Mesothelial cell of epicardium (in vitro differentiated cells): ENCODE measurements at places on chromosomes 1 and 21. TPM values are rescaled to one million over a fixed set of nuclear protein-coding genes. Genes with fewer than 3 reads are reported as not detected.

DNA sequence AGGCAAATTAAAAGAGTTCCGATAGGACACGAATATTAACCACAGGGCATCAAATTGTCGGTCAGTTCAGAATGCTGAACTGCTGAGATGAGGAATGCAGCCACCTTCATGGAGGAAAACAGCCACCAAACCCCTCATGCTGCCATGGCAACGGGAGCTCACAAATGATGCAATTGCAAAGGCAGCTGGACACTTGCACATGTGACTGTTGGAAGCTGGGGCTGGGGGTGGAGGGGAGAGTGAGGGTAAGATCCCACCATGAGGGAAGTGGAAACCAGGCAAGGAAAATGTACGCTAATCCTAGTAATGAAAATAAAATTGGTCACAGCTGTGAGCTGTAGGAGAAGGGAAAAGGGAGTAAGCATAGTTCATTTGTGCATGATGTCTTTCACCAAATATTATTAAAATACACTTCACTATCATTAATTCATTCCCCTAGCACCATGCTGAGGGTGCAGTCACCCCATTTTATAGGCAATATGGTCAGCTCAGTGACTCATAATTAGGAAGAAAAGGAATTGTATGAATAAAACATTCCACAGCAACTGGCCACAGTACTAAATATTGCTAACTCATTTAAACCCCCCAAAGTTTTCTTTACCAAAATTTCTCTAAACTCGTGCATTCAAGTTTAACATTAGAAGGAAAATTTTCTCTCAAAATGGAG lies 15.3 kb downstream of the BECN2 start:
- peak; percentile 57 for DNase-seq

- DNase-seq, result no peak
Measured at GRCh38 chr1:38834221-38834782, 25.3 kb downstream of the RRAGC start.

GRCh38 chr1:192159014-192159413 lies 752 bp downstream of the RGS18 start:
- DNase-seq, result no peak

GRCh38 chr1:216332003-216332402 lies 91.2 kb downstream of the USH2A start:
- DNase-seq, result no peak

- DNase-seq, result no peak
Measured at GRCh38 chr1:169261884-169262283, 105.7 kb downstream of the NME7 start.

RAB3B gene
- 3.8 to 4.0 TPM (median 3.9 TPM) in 3 replicates for total RNA-seq

FAM177B gene
- total RNA-seq, result not detected in 3 replicates

GRCh38 chr21:44374601-44375280 lies 21.3 kb downstream of the TRPM2 start:
- no peak for DNase-seq

- no peak for DNase-seq
Measured at GRCh38 chr1:107142140-107142542, 1.3 kb downstream of the NTNG1 start.

DNA sequence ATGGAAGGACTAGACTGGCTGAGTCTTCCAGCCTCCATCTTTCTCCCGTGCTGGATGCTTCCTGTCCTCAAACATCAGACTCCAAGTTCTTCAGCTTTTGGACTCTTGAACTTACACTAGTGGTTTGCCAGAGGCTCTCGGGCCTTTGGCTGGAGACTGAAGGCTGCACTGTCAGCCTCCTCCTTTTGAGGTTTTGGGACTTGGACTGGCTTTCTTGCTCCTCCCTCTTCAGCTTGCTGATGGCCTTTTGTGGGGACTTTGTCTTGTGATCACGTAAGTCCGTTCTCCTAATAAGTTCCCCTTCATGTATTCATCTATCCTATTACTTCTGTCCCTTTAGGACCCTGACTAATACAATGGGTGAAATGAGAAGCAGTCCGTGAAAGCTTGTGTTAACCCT lies 196.4 kb downstream of the KAZN start:
- DNase-seq, result no peak

GRCh38 chr1:37255136-37255795 lies 219.1 kb upstream of the ZC3H12A start:
- DNase-seq, result peak; percentile 74

DNA sequence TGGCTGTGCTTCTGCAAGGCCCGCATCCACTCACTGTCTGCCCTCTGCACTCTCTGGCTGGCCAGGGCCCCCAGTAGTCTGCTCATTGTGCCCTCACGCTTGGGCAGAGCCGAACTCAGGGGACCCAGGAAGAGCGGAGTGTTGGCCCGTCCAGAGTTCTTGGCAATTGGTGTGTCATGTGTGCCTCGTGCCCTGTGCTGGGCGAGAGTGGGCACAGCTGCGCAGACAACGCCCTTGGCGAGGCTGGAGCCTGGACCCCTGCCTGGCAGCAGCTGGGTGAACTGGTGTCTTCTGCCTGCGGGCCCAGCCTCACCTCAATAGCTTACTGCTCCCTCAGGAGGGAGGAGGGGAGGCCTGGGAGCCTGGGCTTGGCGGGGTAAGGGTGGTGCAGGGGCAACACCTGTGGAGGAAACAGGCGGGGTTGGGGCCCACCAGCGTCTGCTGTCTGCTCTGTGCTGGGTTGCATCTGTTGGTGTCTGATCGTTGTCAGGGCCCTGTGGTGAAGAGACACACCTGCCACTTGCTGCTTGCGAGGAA lies 2.1 kb downstream of the GUK1 start:
- no peak for DNase-seq

SPRR2E gene
- total RNA-seq, result 1.2 to 1.9 TPM (median 1.9 TPM) in 3 replicates

DNA sequence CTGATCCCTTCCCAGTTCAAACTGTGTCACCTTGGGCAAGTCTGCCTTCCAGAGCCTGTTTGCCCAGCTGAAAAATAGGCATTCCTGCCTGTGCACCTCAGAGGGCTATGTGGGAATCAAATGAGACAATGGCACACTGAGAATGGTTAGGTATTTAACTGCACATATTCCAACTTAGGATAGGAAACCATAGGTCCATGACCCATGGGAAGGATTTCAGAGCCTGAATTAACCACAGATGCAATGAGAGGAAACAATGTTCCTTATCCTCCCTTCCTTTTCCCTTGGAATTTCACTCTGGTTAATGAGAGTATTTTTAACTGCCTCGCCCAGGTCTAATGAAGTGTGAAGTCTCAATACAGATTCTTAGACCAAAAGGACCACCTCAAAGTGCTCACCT lies 12.7 kb downstream of the PAFAH2 start:
- no peak for DNase-seq

DNA sequence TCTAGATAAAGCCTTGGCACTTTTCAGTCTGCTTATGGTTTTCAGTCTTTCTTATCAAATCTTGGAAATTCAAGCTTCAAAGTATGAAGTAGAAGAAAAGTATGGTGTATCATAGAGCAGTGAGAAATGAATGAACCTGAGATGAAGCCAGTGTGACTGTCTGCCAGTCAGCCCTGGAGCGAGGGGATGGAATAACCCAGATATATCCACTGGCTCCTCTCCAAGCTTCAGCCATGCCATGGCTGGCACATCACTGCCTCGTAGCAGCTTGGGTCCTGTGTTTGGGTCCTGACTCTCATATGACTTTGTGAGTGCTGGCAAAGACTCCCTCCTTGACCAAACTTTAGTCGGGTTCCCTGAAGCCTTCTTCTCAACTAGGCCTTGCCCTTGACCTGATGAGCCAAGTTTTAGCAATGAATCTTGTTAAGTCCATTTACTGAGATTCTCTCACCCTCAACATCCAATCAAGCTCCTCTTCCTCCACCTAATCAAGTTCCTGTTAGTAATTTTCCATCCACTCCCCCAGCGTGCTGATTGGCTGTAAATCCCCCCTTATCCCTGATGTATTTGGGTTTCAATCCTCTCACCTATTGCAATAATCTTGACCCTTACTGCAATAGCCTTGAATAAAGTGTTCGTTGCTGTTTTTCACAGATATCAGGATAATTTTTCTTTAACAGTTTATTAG lies 62.5 kb upstream of the PRDX6 start:
- no peak for DNase-seq

TACSTD2 gene
- 22.7 to 25.3 TPM (median 25.0 TPM) in 3 replicates for total RNA-seq

GRCh38 chr1:119286587-119287181 lies 81.9 kb upstream of the HAO2 start:
- DNase-seq, result no peak
